ENCODE measurements at places on chromosomes 7 and 10.

GRCh38 chr10:125850766-125851731 lies 27.7 kb downstream of the BCCIP start:
- DNase-seq, result no peak

GRCh38 chr10:90857635-90858460 lies at the start of gene HTR7:
Gene HTR7 (minus strand): TSS chr10:90858039. CDS start chr10:90857671, 368 bp downstream.
- peak; percentile 51 for DNase-seq

- DNase-seq, result no peak
Observed at GRCh38 chr10:130429809-130430208, 293.6 kb downstream of the GLRX3 start.

DNA sequence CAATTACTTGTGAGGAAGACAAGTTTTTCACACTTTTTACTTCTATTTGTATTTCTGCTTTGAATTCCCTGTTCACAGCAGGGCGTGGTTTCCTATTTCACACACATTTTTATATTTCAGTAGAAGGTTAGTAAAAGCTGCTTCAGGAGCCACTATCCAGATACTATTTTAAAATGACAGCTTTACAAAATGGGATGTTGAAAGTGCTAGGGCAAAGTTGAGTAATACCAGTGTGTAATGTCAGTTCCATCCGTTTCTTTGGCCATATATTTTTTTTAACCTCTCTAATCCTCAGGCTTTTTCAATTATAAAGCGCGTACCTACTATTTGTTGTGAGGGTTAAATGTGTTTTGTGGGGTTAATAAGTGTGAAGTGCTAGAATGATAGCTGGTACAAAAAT lies 276.6 kb downstream of the GPR158 start:
- DNase-seq, result no peak

- no peak for DNase-seq
Observed at GRCh38 chr7:13028825-13029099, 341.3 kb downstream of the ARL4A start.

DNA sequence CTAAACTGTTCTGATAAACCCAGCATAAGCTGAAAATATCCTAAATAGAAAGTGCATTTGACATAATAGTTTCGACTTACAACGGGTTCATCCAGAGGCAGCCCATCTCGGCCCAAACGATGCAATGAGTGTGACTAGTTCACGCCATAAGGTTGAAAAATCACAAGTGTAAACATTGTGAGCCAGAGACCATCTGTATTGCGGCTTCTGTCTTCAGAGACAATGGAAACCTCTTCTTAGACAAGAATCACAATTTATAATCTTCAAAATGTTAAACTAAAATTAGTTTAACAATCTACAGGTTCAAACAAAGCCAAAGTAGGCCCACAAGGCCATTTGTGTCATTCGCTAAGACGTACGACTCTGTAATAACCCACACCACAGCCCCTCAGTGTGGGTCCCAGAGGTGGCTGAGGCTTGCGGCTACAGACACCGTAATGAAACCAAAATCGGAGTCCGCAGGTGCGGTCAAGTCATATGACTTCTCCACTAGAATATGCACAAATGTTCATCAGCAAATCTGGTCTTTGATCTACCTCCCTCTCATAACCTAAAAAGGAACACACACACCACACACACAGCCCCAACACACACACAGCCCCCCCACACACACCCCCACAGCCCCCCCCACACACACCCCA lies 81.8 kb downstream of the DIP2C start:
- DNase-seq, result no peak

DNA sequence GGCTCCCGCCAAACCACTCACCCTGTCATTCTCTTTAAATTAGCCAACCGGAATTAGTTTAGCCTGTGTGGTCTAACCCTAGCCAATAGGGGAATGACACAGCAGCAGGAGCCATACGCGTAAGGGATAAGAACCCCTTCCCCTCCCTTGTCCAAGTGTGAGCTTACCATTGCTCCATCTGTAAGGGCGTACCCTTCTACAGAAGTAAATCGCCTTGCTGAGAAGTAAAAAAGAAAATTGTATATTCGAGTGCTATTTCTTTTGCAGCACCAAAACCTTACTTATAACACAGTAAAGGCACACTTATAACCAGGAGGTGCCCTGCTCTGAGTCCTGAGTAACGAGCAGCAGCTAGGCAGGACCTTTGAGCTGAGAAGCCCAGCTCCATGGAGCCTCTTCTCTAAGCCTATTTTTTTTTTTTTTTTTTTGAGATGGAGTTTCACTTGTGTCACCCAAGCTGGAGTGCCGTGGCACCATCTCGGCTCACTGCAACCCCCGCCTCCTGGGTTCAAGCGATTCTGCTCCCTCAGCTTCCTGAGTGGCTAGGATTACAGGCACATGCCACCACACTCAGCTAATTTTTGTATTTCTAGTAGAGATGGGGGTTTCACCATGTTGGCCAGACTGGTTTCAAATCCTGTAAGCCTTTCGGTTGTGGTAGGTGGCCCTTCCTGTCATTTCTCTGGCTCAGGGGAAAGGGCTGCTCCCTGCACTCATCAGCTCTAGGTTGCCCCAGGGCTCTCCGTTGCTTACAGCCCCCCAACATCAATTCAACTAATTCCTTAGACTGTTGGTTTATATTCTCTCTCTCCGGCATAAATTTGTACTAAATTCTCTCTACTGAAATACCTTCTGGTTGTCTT lies 73.3 kb downstream of the NSUN6 start:
- no peak for DNase-seq

- DNase-seq, result no peak
Observed at GRCh38 chr10:35933940-35934641, 292.0 kb upstream of the FZD8 start.

- DNase-seq, result no peak
Observed at GRCh38 chr10:17768496-17768895, 16.5 kb downstream of the TMEM236 start.

GRCh38 chr10:116850058-116850611 lies 836 bp downstream of the ENO4 start:
- DNase-seq, result no peak

- DNase-seq, result no peak
Observed at GRCh38 chr10:84047258-84048010, 91.9 kb upstream of the GHITM start.

DNA sequence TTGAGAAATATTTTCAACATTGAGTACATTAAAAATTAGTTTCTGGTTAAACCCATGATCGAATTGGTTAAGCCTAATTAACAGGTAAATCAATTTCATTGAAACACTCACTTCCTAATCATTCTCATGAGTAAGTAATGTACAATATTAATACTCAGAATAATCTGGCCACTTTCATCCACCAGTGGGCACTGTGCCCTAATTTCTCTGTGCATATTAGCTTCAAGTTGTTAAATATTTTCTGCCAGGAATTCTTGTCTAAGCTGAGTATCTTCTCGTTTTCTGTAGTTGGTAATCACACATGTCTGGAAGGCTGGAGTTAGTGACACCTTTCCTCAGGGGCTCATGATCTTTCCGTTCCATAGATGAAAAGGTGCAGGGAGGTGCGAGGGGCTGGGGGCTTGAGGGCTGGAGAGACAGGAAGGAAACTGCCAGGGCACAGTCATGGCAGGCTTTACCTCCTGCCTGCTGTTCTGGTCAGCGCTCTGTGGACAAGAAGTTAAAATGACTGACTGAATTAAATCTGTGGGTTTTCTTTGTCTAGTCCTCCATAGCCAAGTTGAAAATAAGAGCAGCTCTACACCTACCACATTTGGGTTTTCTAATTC lies 71.9 kb downstream of the WIPF3 start:
- no peak for DNase-seq

- DNase-seq, result no peak
Observed at GRCh38 chr7:155254018-155254417, 43.7 kb upstream of the INSIG1 start.

DNA sequence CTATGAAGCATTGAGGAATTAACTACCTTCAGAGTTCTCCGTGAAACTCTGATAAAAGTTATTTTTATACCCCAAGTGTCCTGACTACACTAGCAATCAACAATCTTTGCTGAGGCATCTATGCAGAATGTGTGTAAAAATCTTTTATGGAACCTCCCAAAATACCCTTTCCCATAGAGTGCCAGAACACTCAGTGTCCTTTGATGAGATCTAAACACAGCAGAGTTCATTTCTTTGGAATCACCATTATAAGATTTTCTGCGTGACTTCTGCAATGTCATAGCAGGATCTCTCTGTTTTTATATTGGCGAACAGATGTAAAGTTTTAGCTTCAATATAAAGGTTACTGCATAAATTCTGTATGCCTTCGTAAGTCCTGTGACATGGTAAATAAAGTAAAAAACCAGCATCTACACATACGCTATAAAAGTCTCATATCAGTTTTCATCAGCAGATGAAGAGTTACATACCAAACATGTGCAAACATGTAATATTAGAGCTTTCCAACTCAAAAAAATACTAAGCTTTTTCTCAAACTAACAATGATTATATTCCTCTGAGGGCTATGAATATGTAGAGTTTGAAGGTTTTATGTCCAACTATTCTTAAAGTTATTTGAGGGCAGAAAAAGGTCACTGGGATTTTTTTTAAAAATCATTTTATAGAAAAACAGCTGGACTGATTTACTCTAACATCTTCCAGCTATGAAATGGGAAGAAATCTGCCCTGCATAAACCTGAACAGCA lies 67.2 kb downstream of the SKIDA1 start:
- no peak for DNase-seq

DNA sequence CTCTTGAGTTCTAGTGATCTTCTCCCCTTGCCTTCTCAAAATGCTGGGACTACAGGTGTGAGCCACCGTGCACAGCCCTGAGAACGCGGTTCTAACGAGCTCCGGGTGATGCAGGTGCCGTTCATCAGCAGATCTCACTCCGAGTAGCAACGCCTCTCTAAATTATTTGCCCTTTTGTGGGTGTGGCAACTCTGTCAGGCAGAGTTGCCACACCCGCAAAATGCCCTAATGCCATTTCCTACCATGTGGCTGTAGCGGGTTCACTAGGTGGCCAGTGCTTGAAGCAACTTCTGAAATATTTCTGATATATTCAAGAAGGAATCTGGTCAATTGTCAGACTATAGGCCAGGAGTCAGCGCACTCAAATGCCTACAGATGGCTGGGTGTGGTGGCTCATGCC lies 62.9 kb upstream of the NMT2 start:
- no peak for DNase-seq

GRCh38 chr10:75828413-75828812 lies 397.0 kb downstream of the LRMDA start:
- DNase-seq, result no peak

DNA sequence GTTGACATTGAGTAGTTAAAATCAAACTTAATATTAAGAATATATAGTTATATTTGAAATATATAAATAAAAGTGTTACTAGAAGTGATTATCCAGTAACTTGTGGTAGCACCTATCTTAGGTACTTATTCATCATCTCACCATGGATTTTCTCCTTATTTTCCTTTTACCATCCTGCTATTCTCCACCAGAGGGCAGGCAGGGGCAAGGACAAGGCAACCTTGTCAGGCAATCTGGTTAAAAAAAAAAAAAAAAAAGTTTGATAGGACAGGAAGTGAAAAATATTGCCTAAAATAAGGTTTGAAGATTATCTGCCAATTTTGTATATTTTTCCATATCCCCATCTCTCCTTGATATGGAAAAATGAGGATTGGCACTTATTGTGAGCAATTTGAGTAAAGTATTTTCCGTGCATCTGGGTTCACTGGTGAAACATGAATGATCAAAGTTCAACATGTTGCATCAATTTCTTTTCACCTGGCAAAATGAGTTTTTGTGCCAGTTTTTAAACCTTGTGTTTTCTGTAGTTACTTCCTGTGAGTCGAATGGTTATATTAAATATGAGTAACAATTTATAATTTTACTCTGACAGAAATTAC lies 256.7 kb downstream of the AGMO start:
- DNase-seq, result no peak

- no peak for DNase-seq
Observed at GRCh38 chr7:13563257-13563656, 426.2 kb downstream of the ETV1 start.

- DNase-seq, result no peak
Observed at GRCh38 chr10:484441-484924, 205.0 kb downstream of the DIP2C start.

- DNase-seq, result no peak
Observed at GRCh38 chr7:142379201-142379885, 121.5 kb upstream of the PRSS58 start.

GRCh38 chr7:30163231-30163894 lies 28.6 kb downstream of the MTURN start:
- DNase-seq, result no peak

DNA sequence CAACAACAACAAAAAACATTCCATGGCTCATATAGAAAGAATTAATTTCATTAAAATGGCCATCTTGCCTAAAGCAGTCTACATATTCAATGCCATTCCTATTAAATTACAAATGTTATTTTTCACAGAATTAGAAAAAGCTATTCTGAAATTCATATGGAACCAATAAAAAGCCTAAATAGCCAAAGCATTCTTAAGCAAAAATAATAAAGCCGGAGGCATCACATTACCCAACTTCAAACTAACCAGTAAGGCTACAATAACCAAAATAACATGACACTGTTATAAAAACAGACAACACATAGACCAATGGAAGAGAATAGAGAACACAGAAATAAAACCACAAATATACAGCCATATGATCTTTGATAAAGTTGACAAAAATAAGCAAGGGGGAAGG lies 330.4 kb downstream of the KIF20B start:
- DNase-seq, result no peak

- DNase-seq, result no peak
Observed at GRCh38 chr7:13998866-13999265, 9.4 kb upstream of the ETV1 start.

- DNase-seq, result no peak
Observed at GRCh38 chr7:149787428-149788299, 14.3 kb upstream of the ZNF467 start.

- no peak for DNase-seq
Observed at GRCh38 chr7:11706666-11707605, 125.1 kb downstream of the THSD7A start.

DNA sequence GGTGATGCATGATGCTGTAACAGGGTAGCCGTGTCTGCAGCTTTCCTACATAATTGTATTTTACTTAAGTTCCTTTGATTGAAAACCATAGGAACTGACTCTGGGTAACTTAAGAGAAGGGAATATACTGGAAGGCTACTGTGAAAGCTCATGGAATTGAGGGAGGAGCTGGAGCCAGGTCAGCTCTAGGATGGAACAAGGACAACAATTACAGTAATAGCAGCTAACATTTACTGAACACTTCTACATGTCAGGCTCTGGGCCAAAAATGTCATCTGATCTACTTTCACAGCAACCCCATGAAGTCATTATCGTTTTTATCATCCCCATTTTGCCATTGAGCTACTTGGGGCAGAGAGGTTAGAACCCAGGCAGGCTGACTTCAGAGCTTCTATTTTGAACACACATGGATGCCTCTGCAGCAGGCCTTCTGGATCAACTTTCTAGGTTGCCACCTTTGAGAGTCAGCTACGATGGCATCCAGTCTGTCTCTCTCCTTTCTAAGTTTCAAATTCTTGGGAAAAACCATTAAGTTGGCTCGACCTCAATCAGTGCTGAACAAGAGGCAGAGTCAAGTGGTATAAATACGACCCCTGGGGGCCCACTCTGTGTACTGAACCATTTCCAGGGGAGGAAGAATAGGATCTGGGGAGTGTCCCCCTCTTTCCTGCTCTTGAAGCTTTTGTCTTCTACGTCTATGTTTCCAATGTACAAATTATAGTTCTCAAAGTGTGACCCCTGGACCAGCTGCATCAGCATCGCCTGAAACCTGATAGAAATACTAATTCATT lies 272.3 kb upstream of the PLPP4 start:
- DNase-seq, result no peak

All from stimulated activated CD4-positive, alpha-beta T cell treated with anti-CD3 and anti-CD28 coated beads, Interleukin-2, amount 100 ng/mL, for 48 hours (primary cell).